NCI-H524 (cell line): ENCODE measurements at places on chromosomes 7 and 10.

- DNase-seq: peak; percentile 29
Observed at GRCh38 chr10:26217396-26218086, 967 bp downstream of the GAD2 start.

DNA sequence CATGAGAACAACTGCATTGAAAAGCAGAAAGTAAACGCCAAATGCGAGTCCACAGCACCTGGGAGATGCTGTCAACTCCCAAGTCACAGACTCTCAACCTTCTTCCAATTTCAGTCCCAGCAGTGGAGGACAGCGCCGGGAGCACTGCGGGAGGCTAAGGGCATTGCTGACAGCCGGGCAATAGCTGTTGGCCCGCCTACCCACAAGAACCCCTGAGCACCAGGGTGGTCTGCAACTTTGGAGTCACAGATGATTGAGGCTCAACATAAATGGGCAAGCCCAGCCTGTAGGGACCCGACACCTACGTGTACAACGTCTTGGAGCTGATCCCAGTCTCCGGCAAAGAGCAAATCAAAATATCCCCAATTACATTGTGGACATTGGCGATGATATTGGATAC, 262.9 kb downstream of the TCERG1L start:
- no peak for DNase-seq

GRCh38 chr10:121069061-121069850, 218.1 kb downstream of the WDR11 start:
- no peak for DNase-seq

DNA sequence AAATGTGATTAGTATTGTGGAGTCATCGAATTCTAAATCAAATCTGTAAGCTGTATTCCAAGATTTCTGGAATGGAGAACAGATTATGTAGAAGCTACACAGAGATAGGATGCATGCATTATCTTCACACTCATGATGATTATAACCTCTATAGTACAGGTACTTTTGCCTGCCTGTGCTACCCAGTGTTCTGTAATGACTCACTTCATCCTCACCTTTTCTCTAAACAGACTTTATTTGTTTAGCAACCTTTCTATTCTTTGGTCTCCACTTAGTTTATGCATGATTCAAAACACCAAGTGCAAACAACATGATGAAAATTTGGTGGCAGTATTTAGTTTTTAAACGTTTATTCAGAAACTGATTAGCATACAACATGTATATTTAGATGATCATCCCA, 68.4 kb upstream of the PRPS1L1 start:
- no peak for DNase-seq

GRCh38 chr7:70698219-70698832, 433.6 kb upstream of the GALNT17 start:
- peak; percentile 42 for DNase-seq
